A172 (cell line): ENCODE measurements at places on chromosomes 3 and 15. TPM values are rescaled to one million over a fixed set of nuclear protein-coding genes. Genes with fewer than 3 reads are reported as not detected.

DNA sequence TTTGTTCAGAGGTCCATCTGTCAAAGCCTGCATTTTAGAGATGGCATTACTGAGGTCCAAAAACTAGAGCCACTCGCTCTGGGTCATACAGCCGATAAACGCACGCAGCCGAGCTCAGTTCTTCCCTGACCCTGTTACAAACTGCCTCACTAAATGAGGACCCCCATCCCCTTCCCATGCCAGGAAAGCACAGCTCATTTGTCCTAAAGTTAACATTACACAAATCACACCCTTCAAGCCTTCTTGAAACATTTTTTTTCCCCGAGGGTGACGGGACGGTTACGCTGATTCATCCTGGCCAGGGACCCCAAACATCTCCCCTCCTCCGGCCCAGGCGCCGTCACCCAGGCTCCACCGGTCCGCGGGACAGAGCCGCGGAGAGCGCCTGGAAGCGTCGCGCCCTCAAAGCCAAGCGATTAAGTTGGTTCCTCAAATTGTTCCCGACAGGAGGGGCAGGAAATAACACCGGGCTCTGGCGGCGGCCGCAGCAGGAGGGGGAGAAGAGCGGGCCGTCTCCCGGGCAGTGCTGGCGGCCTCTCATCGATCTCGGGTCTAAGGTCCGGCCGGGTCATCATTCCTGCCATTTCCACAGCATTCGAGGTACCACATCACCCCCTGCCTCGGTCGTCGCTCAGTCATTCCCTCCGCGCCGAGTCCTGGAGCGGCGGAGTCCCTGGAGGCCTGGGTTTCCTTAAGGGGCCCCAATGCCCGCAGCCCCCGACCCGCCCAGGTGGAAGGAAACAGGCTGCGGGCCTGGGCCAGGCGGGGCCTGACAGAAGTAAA is 619 bp upstream of the CMTM8 start:
- DNase-seq: no peak

DNA sequence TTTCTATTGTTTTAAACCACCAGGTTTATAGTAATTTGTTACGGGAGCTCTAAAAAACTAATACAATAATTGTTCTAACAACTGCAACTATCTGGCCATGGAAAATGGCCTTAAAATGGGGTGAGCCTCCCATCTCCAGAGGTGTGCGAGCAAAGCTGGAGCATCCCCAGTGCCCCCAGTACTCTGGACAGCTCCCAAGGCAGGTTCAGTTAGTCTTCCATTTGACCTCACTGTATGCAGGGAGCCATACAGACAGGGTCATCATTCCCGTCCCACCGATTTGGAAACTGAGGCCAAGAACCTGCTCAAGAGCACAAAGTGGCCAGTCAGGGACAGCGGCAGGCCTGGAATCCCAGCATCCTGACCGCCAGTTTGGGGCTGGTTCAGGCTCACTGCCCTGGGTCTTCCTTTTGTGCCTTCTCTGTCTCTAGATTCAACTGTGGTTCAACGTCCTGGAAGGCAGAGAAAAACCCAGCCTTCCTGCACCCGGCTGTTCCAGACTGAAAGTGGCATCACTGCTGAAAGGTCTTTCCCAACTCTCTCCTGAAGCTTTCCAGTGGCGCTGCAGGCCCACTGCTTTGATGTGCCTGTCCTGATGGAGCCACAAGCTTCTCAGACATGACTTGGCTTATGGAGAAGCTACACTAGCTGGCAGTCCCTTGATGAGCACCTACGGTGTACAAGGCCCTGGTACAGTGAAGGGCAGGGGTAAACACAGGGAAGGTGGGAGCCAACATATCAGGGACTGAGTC is 76.6 kb upstream of the LINGO1 start:
- DNase-seq: no peak

GRCh38 chr3:48470286-48470685 is 23.7 kb downstream of the ATRIP start:
- no peak for DNase-seq

- peak; percentile 45 for DNase-seq
Observed at GRCh38 chr15:72319360-72319984, 485 bp downstream of the CELF6 start.

- DNase-seq: no peak
Observed at GRCh38 chr15:90580541-90580940, 50.8 kb downstream of the CRTC3 start.

DNA sequence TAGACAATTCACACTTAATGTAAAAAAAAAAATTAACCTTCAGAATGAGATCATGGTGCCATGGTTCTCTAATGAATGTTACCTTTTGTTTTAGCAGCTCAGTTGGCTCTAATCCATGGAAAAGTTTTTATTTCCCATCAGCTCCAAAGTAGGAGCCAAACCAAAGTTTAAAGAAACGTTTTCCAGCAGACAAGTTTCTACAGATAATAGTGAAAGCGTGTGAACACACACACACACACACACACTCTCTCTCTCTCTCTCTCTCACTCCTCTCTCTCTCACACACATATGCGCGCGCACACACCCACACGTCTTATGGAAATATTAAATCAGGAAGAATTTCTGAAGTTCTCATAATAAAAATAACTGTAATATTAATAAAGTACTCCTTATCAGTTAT is 46.9 kb downstream of the MBNL1 start:
- DNase-seq: no peak

GRCh38 chr3:50617911-50618481 is 1.0 kb downstream of the MAPKAPK3 start:
- no peak for DNase-seq

The MYO5C gene
- 0.88 and 2.1 TPM in 2 replicates for total RNA-seq

The U2SURP gene
- total RNA-seq: 111 and 165 TPM in 2 replicates

GRCh38 chr3:62183969-62184368 is 189.4 kb downstream of the FEZF2 start:
- DNase-seq: no peak

DNA sequence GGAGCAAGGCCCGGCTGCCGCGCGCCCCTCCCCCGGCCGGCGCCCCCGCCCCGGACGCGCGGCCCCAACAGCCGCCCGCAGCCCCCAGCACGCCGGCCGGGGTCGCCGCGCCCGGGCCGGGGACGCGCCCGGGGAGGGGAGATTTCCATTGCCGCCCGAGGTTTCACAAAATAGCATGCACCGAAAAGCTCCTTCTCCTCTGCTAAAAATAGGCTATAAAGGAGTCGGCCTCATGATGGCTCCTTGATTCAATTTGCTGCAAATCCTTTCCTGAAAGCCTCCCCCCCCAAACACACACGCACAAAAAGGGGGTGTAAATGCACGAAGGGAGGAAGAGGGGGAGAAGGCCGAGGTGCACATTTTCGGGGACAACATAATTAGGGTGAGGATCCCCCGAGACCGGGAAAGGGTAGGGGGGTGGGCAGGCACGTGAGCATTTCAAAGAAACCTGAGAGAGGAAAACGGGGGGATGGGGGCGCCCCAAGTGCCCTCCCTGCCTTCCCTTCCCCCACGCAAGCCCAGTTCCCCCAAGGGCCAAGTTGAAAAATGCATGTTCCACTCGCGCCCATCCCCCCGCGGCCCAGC is 734 bp downstream of the TBL1XR1 start:
- peak; percentile 22 for DNase-seq
